ENCODE measurements at places on chromosomes 7 and 10.

- DNase-seq = no peak
These were observed 11.2 kb downstream of the LAMB4 start for GRCh38 chr7:108118959-108119358.

DNA sequence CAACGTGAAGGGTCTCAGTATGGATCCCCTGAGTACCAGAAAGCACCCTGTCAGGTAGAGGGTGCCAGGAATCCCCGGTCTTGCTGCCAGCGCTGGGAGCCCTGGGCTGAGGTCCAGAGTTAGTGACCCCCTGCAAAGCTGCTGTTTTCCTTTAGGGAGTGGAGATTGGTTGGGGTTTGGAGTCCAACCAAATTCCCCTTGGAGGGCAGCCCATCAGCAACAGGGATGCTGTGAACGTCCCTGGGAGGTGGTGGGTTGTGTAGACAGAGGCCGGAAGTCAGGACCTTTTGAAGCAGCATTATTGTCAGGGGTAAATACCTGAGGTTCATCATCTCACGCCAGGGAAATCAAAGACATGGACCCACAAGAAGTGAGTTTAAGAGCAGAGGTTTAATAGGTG lies 104.2 kb downstream of the COL26A1 start:
- no peak for DNase-seq

GRCh38 chr7:24576171-24577025 lies 3.1 kb downstream of the PALS2 start:
- DNase-seq = peak; percentile 43

DNA sequence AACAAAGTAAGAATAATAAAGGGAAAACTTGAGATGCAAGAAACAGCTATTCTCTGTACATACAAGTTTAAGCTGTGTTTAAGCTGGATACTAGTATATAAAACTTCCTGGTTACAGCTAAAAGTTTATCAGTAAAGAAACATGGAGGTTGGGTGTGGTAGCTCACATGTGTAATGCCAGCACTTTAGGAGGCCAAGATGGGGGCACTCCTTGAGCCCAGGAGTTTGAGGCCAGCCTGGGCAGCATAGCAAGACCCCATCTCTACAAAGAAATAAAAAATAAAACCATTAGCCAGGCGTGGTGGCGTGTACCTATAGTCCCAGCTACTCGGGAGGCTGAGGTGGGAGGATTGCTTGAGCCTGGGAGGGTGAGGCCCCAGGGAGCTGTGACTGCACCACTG lies 3.2 kb downstream of the RSU1 start:
- DNase-seq = no peak

DNA sequence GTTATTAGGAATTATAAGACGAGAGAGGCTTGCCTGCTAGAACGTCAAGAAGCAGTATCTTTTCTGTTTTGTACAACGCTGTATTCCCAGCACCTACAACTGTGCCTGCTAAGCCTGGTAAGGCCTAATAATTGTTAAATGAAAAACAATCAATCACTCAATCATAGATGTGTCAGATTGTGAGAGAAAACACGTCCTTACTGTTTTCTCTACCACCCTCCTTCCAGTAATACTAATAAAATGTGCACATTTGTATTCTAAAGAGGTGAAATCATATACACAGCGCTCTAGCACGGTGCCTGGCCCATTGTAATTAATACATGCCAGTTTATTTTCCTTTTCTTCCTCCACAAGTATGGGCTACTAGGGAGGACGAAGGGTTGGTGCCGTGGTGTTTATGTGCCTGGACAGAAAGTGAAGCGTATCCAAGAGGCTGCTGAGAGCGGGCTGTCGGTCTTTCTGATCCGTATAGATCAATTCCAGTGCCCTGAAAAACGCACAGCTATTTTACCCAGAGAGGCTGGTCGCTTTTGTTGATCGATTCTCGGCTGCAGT lies 1.5 kb upstream of the AUTS2 start:
- DNase-seq = peak; percentile 10

DNA sequence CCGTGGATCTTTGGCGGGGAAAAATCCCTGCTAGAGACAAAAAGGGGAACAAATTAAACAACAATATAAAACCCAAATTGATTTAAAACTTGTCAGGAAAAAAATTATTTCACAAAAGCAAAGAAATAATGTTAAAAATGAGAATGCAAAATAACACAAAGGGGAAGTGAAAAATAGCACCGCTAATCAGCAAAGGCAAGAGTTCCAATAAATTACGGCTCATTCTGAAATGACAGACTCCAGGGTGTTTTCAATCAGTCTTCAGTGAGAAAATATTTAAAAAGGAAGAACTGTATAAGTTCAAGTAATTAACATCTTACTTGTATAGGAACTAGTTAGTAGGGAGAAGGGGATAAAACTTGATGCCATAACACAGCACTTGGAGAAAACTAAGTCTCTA lies 336.8 kb downstream of the LRRTM3 start:
- no peak for DNase-seq

DNA sequence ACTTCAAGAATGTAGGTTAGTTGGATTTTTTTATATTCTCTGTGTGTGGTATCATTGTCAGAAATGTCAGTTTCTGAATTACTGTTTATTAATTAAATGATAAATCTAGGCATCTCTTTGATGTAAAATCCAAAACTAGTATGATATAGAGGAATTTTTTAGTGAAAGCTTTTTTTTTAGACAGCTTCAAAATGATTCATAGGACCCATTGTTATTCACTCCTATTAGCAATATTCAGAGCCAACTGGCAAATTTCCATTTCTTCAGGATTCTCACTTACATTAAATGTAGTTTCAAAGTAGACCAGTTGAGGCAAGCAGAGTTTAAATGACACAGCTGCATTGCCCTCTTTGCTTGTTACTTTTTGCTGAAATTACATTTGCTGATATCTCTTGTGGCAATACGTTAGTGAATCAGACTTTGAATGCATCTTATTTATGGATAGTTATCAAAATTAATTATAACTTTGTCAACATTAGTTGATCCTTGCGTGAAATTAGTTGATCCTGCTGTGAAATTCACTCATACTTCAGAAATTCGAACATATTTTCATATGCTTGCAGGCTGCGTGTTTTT lies 20.3 kb downstream of the ZNF277 start:
- DNase-seq = no peak

All from SHP77 (cell line).